ENCODE measurements at places on chromosomes 6 and 20. TPM values are rescaled to one million over a fixed set of nuclear protein-coding genes. Genes with fewer than 3 reads are reported as not detected.

DNA sequence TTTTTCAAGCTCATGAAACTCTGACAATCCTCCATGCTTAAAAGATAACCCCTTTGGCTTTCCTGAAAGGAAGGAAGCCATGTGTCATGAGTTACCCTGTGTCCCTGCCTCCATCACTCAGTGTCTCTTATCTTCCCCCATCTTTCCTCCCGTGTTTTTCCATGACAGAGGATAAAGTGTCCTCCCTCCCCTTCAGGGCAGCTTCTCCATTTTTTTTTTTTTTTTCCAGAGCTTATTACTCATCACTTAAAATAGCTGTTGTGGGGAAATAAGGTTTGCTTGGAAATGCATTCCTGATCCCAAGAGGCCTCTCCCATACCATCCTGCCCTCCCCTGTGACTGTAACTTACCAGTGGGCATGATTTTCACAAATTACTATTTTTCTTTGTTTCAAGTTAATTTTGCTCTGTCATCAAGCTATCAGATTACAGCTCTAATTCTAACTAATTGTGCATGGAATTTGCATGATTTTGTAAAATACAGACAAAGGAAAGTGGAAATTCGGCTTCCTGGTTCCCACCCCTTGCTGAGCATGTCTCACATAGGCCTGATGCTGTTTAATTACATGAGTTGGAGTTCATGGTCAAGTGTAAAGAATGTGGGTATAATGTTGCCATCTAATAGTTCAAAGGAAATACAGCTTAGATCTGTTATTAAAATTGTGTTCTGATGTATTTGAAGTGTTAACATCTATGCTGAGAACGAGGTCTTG is 614.5 kb upstream of the FLRT3 start:
- DNase-seq: no peak

- DNase-seq: no peak
Measured at GRCh38 chr6:57294862-57295445, 22.5 kb upstream of the PRIM2 start.

Gene TRIM10
- 0.47 TPM for polyA plus RNA-seq

DNA sequence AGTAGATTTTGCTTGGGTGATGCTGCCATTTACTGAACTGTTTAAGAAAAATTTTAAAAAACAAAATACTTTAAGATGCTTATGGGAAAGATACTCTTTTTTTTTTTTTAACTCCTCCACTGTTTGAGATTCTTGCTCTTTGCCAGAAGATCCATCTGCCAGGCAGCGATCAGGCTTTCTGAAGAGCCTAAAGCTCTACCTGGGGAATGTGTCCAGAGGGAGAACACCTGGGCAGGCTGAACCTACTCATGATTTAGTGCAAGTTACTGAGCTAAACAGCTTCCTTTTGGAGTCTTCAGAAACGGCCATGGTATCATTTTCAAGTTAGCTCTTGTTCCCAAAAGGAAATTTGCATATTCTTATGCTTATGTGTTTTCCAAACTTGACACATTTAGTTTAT is 23.5 kb upstream of the MLIP start:
- DNase-seq: no peak
